Osteoblast (primary cell): ENCODE measurements at places on chromosomes 12 and 14.
A peak's percentile ranks its signal among the peaks of the same experiment; 100 is the strongest.

DNA sequence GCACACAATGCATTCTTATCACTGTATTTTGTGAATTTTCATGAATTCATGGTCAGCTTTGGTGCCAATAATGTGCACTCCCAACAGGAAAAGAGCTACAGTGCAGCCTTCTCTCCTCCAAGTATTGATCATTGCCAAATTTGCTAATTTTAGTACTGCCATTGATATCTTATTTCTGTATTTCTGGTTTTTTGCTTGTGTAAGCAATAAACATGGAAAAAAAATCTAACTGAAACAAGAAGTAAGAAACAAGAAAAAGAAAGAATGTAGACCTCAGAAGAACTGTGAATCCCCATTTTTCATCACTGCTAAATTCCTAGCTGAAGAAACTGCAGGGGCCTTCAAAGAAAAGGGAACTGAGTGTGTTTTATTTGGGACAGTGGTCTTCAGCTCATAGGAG is 161.2 kb downstream of the METTL25 start:
- H3K36me3 ChIP-seq, result no peaks in the 10 kb centered on the region
- H3K4me1 ChIP-seq, result no peaks in the 10 kb centered on the region
- no peaks in the 10 kb centered on the region for H3K27me3 ChIP-seq
- H3K27ac ChIP-seq, result no peak overlapping the region

GRCh38 chr14:75044752-75045151 is 6.5 kb downstream of the MLH3 start:
- no peak overlapping the region for H3K27ac ChIP-seq
- peaks cover 29% of the 10 kb centered on the region for H3K4me1 ChIP-seq
- no peak overlapping the region for H3K4me3 ChIP-seq
- DNase-seq, result no peak
- H3K36me3 ChIP-seq, result peaks cover 9% of the 10 kb centered on the region
- no peaks in the 10 kb centered on the region for H3K27me3 ChIP-seq

DNA sequence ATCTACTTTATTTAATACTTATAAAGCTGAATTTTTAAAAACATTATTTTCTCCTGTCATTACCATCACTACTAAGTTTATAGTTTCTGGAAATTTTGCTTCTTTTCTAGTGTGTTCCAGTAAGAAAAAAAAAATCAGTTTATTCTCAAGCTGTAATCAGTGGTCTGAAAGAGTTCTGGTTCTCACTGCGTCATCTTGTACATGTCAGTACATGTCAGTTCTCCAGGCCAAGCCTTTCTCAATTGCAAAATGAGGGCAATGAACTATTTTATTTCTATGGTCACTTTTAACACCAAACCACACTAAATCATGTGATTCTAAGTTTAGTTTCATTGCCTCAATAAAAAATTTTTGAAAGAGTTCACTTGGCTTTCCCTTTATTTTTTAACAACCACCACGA is 468.9 kb upstream of the LRFN5 start:
- no peaks in the 10 kb centered on the region for H3K4me1 ChIP-seq
- DNase-seq, result no peak
- no peak overlapping the region for H3K4me3 ChIP-seq
- H3K36me3 ChIP-seq, result no peaks in the 10 kb centered on the region
- no peaks in the 10 kb centered on the region for H3K27me3 ChIP-seq

DNA sequence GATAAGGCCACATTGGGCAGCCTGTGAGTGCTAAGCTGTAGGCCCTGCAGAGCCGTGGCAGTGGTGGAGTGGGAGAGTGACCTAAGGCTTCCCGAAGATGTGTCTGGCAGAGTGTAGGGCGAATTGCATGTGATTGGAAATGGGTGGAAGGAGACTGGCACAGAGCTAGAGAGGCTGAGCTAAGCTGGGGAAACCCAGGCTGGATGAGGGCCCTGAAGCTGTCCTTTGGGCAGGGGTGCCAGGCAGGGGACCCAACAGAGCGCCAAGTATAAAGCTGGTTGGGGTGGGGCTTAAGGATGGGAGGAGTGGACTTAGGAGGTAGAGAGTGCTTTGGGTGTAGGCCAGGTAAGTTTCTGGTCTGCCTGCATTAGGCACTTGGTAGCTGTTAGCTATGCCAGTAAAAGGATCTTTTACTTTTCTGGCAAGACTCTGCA is 47.9 kb downstream of the WDR20 start:
- H3K4me3 ChIP-seq, result peak overlapping the region; percentile 18
- no peaks in the 10 kb centered on the region for H3K27me3 ChIP-seq
- H3K36me3 ChIP-seq, result no peaks in the 10 kb centered on the region
- peak overlapping the region; percentile 49 for H3K27ac ChIP-seq
